Left ventricle myocardium superior (tissue), 1 donor: ENCODE measurements at places on chromosomes 6 and 20.

DNA sequence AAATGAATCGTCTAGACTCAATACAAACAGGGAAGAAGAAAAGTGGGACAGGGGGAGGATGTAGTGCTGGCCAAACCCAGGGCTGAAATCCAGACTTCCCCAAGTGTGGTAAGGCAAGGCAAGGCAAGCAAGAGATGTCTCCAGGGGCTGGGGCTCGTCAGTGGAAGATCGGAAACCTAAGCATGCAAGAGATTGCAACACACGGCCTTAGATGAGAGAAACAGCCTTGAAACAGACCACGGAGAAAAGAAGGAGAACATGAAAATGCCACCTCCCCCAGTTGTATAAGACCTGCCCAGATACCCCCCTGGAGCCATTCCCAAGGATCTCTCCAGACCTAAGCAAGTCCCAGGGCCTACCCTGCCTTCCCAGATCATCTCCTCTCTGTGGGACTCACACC, 20.0 kb downstream of the VEGFA start:
- peak; percentile 71 for DNase-seq

- no peak for DNase-seq
These were observed 103.3 kb upstream of the PDE7B start for GRCh38 chr6:135748189-135748588.

GRCh38 chr6:83854001-83854501, 891 bp downstream of the RIPPLY2 start:
- DNase-seq = no peak

- no peak for DNase-seq
These were observed 431.8 kb upstream of the MAN1A1 start for GRCh38 chr6:119781365-119781764.

- peak; percentile 56 for DNase-seq
These were observed 160.0 kb downstream of the PLCB4 start for GRCh38 chr20:9228774-9229450.

GRCh38 chr6:169527306-169527705, 174.5 kb downstream of the WDR27 start:
- no peak for DNase-seq

DNA sequence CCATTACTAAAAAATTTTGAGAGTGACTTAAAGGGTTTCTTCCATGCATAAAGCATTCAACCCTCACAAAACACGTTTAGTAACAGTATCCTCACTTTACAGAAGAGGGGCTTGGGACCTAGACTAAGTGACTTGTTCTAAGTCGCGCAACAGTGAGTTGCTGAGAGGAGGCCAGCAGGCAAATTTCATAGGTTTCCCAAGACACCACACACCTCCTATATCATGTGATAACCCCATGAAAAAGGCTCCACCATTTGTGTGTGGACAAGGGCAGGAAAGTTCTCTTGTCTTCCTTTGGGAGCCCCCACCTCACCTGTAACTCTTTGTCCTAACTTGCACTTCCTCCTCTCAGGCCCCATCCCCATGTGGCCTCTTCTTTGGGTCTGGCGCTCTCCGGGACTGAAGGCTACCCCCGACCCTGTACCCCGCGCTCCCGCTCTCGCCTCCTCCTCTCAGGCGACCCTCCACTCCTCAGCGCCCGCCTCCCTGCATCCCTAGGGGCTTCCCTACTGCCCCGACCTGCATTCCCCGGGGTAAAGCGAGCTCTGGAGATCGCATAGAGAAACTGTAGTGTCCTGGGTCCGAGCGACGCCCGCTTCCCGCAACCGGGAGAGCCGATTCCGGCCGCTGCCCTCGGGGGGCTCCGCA, 392 bp downstream of the PSMB8 start:
- no peak for DNase-seq

GRCh38 chr20:18533978-18534644, 26.4 kb downstream of the SEC23B start:
- DNase-seq = no peak

- no peak for DNase-seq
These were observed 626.1 kb downstream of the HDGFL1 start for GRCh38 chr6:23195487-23195886.

DNA sequence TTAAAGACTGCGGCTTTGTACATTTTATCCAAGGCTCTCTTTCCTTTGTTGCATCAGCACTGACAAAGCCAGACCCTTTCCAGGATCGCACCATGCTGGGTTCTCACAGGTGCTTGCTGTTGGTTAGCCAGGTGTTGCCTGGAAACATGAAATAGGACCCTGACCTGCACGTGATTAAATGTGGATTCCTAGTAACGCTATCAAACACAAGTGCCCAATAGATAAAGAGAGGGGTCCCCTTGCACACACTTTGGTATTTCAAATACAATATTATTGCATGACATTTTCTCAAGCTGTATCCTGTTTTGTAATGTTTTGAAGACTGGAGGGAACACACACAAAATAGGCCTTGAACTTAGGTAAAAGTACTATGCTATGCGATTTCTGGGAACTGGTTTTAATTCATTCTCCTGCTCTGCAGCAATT, 73.3 kb downstream of the AKAP12 start:
- DNase-seq = no peak

DNA sequence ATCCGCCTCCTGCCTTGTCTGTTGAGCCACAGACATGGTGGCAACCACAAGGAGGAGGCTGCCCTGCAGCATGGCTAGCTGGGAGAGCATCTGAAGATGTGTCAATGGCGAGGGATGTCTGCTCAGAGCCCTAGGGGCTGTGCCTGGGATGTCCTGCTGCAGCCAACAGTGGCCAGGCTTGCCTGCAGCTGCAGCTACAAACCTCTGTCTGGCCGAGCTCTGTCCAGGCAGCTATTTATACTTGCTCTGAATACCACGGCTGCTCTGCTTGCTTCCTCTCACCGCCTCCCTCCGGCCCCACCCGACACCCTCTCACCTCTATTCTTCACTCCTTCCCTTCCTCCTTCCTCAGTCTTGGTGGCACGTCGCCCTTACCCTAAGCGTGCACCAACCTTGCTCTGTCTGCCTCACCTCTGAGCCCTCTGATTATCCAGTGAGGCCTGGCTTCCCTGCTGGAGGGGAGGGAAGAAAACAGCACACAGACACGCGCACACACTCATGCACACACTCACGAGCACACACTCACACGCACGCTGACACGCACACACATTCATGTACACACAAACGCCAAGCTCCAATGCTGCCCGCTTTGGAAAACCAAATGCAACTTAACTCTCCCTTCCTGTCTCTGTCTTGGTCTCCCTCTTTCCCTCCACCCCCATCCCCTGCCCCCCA, at the start of gene ANGPT4:
TSS of gene ANGPT4 (minus strand) at position 210 of the 675 bp plus-strand sequence. CDS start at position 90, 120 bp downstream.
- no peak for DNase-seq

GRCh38 chr6:79468116-79468515, 69.1 kb downstream of the LCA5 start:
- DNase-seq = no peak

DNA sequence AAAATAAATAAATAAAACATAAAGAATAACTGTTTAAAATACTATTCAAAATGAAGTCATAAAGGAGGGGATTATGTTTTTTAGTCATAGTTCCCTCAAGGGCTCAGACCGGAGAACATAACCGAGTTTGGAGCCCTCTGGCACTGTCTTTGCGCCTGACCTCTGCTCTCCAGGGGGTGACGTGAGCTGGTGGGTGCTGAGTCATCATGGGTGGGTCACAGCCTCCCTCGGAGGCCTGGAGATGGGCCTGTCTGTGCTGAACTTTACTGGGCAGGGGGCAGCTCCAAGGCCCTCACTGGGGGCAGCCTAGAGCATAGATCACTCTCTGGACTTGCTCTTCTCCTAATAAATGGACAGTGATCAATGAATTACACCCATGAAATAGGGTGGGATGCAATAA, 3.1 kb upstream of the MAVS start:
- no peak for DNase-seq

GRCh38 chr6:132887204-132887603, 72.8 kb downstream of the RPS12 start:
- no peak for DNase-seq

- no peak for DNase-seq
These were observed 229.2 kb downstream of the COL12A1 start for GRCh38 chr6:74976701-74977100.

GRCh38 chr20:4074877-4075455, 59.6 kb upstream of the RNF24 start:
- DNase-seq = no peak

DNA sequence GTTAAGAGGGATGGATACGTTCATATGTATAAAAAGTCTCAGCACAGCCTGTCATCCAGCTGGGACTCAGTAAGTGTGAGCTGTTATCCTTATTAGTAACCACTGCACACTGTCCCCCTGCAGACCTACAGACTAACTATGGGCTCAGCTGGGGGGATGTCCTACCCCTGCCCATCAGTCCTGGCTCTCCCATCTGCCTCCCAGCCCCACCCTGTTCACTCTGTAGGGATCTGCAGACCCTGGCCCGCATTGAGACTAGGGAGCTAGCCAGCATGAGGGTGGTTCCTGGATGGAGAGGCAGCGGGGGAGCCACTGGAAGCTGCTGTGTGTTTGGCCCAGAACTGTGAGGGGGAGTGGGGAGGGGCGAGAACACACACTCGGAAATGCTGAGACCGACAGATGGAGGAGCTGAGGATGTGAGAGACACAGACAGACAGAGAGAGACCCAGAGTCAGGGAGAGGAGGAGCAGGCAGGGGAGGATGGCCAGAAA, 17.1 kb downstream of the XKR7 start:
- DNase-seq = no peak

DNA sequence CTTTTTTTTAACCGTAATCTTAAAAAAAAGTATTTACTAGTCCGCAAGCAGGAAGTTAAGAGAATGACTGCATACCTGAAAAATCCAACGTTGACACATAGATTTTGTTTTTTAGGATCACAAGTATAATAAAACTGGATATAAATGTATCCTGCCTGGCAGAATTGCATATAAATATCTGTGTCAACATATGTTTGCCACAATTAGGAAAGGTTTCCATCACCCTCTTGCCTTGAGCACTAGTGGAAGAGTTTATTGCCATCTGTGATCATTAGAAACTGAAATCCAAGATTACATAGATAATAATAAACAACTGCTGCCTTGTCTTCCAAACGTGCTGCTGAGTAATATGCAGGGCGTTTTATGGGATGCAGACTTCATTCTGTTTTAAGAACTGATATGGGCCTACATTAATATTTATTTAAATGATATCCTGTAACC, 27.9 kb downstream of the PLEKHG1 start:
- DNase-seq = no peak

DNA sequence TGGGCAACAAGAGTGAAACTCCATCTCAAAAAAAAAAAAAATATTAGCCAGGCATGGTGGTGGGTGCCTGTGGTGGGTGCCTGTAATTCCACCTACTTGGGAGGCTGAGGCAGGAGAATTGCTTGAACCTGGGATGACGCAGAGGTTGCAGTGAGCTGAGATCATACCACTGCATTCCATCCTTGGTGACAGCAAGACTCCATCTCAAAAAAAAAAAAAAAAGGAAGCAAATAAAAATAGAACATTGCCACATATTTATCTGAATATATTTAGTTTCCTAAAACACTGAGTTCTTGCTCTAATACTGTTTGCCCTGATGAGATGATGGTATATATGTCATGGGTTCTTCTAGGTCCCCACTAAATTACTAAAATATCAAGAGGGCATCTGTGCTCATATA, 28.4 kb downstream of the CASP8AP2 start:
- no peak for DNase-seq

GRCh38 chr6:164665328-164665727, 644.1 kb downstream of the C6orf118 start:
- no peak for DNase-seq

- DNase-seq = no peak
These were observed 61.1 kb upstream of the TBX18 start for GRCh38 chr6:84825461-84825860.

DNA sequence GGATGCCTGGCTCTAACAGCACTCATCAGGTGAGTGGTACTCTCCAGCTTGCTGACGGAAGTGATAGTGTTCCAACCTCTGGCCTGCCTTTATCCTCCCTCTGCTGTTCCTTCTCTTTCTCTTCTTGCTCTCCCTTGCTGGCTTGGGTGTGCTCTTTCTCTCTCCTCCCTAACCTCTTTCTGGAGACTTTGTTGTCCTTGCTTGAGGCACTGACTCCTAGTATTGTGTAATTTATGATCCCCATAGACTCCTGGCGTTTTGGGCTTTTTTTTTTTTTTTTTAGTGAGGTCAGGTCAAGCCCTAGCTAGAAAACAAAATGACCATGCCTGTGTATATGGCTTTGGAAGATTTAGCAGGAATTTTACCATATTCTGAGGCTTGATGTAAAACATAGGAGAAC, 84.7 kb upstream of the MRAP2 start:
- no peak for DNase-seq

DNA sequence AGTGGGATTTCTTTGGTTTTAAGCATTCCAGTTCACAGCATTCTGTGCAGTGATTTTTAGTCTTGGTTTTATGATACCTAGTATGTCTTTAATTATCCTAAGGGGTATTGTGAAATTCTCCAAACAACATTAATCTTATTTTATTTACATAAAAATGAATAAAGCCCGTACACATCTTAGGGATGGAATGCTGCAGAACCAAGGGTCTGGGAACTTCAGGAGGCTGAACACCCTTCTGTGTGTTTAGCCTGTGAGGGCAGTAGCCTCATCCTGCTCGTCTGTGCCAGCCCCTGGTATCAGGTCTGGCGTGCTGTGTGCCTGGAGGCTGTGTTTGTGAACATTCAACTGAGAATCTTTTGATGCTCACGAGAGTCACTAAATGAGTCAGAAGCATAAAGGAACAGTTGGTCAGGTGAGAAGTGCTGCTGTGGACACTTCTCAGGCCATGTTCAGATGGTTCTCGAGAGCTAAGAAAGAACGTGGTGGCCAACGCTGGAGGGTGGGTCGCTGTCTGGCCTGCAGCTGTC, 25.2 kb upstream of the C20orf204 start:
- no peak for DNase-seq

GRCh38 chr6:156102129-156102528, 646.5 kb upstream of the NOX3 start:
- DNase-seq = no peak

GRCh38 chr6:125963817-125964216, 7.2 kb downstream of the HINT3 start:
- no peak for DNase-seq

DNA sequence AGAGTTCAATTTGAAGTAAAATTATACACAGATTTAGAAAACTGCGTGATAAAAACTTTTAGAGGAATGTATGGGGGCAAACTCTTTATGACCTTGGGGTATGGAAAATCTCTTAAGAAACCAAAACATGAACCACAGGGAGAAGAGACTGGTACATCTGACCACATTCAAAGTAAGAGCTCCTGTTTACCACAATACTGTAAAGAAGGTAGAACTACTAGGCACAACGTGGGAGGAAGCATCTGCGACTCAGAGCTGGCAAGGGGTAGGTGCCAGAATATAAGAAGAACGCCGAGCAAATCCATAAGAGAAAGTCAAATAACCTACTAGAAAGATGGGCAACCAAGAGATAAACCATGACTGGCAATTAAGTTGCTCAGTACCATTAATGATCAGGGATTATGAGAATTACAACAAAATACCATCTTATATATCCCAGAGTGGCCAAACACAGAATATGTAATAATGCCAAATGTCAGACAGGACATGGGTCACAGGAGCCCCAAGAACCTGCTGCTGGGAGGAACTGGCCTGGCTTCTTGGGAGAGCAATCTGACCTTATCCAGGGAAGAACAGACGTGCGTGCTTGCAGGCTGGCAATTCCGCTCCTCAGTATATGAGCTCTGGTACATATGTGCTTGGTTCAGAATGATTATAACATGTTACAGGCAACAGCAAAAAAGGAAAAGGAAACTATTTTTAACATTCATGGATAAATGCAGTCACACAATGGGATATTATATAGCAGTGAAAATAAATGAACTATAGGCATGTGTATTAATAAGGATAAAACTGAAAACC, 50.2 kb downstream of the INSM1 start:
- no peak for DNase-seq

- DNase-seq = peak; percentile 79
These were observed at the start of gene KCNG1 for GRCh38 chr20:51022803-51023616. Gene KCNG1 (minus strand): TSS chr20:51023107. CDS start chr20:51010338, 12,769 bp downstream.
